Omental fat pad (tissue), 4 donors: ENCODE measurements at places on chromosomes 16 and 17.

GRCh38 chr16:85632709-85633437, 19.8 kb downstream of the GSE1 start:
- DNase-seq: no peak

DNA sequence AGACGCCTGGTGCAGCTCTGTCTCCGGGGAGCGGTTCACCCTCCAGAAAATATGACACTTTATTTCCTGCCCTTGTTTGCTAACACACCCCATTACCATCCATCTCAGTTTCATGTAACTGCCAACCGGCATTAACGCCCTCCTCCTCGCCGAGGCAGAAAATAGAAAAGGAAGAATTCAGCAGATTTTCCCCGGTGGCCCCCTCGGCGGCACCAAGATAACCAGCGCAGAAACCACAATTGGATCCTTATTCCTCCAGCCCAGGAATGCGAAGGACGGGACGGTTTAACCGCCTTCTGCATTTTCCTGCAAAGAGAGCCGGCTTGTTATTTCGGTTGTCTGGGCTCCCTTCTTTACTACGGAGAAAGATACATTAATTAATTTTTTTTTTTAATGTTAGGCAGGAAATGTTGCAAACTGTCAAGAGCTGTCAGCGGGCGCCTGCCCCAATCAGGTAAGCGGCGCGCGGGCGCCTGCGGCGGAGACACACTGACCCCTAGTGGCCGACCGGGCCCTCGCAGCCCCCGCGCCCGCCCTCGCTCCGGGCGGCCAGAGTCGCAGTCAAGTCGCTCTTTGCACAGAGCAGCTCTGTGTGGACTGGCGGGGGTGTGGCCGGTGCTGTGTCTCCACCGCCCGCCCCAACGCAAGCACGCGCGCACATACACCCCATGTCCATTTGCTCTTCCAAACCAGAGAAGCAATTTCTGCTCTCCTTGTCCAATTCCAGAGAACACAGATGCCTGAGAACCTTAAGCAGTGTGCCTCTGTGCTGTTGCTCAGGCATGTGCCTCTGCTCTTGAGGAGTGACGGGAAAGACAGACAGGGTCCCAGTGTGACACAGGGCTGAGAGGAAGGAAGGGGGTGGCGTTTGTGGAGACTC, 53.6 kb downstream of the C17orf67 start:
- DNase-seq: peak; percentile 50

GRCh38 chr16:66741169-66741900, 10.1 kb downstream of the DYNC1LI2 start:
- peak; percentile 80 for DNase-seq

GRCh38 chr17:81294512-81295030, 536 bp downstream of the SLC38A10 start:
- DNase-seq: no peak

GRCh38 chr16:82400046-82400445, 226.7 kb upstream of the CDH13 start:
- no peak for DNase-seq

DNA sequence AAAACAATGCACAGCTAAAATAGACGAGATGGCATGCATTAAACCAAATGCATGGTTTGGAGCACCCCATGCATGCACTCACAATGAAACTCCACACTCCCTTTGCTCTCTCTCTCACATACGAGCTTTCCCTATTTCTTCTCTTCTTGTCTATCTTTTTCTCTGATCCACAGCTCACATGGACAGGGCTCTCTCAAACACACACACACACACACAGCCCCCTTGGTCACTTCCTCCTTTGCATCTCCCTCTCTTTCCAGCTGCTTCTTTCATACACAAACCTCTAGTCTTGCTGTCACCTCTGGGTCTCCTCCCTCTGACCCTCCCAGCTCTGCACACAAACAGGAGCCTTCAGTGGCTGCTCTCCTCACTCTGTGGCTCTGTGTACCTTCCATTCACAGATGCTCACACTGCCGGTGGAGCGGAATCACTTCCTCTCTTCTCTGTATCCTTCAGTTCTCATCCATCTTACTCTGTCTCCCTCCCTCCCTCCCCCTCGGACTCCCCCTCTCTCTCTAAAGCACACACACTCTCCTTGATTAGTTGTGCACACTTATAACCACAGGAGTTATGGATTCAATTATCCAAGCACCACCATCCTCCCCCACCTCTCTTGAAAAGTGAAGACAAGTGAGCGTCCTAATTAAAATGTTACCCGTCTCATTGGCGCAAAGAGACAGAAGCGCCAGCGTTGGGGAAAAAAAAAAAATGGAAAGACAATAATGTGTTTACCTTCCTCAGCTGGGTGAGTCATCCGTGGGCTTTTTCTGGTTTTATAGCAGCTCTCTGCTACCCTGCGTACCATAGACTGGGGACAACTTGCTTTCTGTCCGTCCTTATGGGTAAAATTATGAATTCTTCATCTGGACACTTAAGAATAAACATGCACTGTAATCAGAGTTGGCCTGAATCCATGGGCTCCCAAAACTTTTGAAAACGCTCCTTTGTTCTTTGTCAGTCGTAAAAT, 90.8 kb downstream of the SHISA6 start:
- no peak for DNase-seq

- no peak for DNase-seq
Observed at GRCh38 chr16:11165894-11166665, 89.9 kb downstream of the SOCS1 start.

DNA sequence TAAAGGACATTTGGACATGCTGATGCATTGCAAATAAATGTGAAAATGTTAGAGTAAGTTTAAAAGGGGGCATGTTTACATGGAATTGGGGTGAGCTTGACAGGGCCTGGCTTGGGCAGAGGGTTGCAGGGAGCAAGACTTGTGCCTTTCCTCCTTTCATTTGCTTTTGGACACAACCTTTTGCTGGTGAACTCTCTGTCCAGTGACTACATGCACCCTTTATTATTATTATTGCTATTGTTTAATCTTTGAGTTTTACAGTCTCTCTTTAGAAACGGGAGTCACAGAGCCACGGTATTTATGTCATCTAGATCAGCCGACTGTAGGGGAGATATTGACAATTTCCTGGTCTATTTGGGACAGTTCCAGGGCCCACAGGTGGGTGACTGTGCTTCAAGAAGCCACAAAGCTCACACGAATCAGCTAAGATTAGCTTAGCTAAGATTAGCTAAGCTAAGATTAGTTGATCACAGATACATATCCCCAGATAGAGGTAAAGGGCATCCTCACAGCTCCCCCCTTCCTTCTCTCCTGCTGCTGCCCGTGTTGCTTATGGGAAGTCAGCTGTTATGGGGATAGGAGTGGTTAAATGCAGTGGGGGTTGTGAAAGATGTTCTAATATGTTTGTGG, 28.9 kb upstream of the ETV4 start:
- DNase-seq: no peak

DNA sequence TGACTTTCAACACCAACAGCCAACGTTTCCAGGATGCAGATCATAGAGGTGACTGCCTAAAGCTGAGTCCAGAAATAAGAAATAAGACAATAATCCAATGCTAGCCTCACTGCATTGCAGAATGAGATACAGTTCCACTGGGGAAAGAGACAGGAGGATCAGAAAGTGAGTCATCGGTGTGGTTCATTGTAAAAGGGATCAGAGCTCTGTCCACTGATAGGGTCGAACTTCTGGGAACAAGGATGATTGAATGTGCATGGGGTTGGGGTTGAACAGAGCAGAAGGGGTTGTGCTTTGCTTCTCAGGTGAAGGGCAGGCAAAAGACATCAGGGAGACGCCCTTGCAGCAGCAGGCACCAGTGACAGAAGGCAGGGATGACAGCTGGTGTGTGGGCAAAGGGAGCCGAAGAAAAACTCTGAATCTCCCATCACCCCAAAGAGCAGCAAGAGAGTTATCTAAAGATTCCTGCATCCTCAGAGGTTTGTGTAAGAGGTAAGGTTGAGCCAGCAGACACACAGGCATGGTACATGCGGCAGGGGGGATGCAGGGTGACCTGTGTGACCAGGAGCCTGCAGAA, 16.4 kb downstream of the CLEC10A start:
- no peak for DNase-seq

GRCh38 chr16:27972500-27972899, 91.0 kb downstream of the GSG1L start:
- DNase-seq: no peak

- DNase-seq: no peak
Observed at GRCh38 chr17:49850772-49851386, 3.0 kb upstream of the TAC4 start.

GRCh38 chr17:18225642-18226283, 328 bp downstream of the LLGL1 start:
- DNase-seq: no peak

DNA sequence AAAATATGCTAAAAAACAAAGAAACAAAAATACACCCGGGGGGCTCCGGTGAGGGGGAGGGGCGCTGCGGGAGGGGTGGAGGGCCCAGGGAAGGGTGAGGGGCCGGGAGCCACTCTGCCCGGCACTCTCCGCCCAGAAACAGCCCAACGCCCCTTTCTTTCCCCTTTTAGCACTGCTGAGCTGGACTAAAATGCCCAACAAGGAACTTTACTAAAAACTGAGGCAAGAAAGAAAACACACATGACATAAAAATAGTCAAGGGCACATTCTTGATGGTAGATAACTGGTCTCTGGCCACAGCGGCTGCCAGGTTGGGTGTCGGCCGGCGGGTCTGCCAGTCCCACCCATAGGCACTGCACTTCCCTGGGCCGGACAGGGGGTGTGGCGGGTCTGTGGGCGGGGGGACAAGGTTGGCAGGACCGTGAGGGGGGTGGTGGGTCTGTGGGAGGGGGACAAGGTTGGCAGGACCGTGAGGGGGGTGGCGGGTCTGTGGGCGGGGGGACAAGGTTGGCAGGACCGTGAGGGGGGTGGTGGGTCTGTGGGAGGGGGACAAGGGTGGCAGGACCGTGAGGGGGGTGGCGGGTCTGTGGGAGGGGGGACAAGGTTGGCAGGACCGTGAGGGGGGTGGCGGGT, 20.9 kb downstream of the METRNL start:
- DNase-seq: no peak

GRCh38 chr16:2213817-2214718, 572 bp downstream of the PGP start:
- no peak for DNase-seq

- DNase-seq: no peak
Observed at GRCh38 chr17:78368348-78368747, 8.5 kb upstream of the SOCS3 start.

DNA sequence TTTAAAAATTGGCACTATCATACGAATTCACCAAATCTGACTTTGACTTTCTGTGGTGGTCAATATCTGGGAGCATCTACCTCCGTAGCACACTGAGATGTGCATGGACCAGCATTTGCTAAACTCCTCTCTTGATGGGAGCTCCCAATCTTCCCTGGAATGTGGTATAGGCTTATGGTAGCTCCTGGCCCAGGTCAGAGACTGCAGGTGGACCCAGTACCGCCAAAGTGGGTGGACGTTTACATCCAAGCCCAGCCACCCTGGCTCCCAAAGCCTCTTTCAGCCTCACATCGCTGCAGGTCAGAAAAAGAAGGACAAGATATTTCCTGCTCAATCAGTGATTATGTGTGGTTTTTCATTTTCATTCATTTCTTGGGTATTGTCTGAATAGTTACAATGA, 43.1 kb upstream of the NKD1 start:
- no peak for DNase-seq

GRCh38 chr16:61465285-61465684, 571.0 kb downstream of the CDH8 start:
- no peak for DNase-seq

DNA sequence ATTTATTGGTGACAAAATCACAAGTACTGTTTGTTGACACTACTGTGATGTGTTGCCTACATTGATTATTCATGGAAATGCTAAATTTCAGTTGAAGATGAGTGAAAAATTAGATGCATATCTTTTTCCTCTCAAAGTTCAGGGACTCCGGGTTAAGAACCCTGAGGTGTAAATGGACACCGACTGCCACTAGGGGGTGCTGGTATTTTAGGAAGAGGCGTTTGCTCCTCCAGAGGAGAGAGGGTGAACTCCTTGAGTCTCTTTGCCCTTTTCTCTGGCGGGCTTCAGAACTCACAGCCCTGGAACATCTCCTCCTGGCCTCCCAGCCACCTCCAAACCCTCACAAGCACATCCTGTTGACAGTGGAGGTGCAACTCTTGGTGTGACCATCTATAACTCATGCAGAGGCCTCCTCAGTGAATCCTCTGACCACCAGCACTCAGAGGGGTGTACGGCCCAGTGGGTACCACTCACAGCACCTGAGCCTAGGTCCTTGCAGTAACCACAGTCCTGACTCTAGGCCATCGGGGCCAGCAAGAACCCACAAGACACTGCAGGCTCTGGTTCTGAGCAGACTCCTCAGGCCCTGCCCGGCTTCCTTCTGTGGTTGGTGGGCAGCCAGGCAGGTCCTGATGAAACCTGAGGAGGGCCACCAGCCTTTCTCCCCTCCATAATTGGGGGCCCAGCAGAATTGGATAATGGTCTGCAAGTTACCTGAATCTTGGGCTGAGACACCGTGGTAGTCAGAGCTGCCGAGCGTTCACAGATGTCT, 26.2 kb upstream of the PIK3R5 start:
- DNase-seq: peak; percentile 52

- no peak for DNase-seq
Observed at GRCh38 chr17:77160091-77160874, 19.5 kb downstream of the SEC14L1 start.

DNA sequence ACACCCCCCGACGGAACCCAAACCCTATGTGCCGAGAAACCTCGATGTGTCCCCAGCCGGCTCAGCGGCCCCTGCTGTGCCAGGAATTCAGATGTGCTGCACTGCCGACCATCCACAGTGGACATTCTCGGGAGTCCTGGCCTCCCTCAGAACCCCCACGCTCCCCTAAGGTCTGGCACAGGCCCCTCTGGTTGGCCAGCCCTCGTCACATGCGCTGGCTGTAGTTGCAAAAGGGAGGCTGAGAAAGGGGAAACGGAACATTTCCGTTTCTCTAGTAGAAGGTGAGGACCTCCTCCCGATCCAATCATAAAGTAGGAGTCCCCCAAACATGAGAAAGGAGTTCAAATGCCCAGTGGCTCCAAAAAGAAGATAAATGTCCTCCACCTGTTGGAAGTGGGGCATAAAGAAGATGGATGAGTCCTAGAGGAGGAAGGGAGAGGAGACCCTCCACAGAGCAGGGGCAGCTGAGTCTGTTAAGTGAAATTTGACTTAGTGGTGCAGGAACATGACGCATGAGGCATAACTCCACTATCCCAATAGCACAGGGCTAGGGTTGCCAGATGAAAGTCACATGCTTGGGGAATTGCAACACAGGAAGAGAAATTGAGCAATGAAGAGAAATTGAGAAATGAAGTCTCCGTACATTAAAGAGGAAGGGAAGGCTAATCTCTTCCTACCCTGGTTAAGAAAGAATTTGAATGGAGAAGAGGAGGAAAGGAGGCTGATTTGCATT, 49.3 kb upstream of the WSB1 start:
- peak; percentile 30 for DNase-seq

GRCh38 chr17:13572581-13572980, 29.1 kb downstream of the HS3ST3A1 start:
- no peak for DNase-seq
